ENCODE measurements at places on chromosomes 16 and 17. TPM values are rescaled to one million over a fixed set of nuclear protein-coding genes. Genes with fewer than 3 reads are reported as not detected.

CDK5R1 gene
- total RNA-seq, result 0.59 TPM

MT1M gene
- total RNA-seq, result 8.5 TPM

DNA sequence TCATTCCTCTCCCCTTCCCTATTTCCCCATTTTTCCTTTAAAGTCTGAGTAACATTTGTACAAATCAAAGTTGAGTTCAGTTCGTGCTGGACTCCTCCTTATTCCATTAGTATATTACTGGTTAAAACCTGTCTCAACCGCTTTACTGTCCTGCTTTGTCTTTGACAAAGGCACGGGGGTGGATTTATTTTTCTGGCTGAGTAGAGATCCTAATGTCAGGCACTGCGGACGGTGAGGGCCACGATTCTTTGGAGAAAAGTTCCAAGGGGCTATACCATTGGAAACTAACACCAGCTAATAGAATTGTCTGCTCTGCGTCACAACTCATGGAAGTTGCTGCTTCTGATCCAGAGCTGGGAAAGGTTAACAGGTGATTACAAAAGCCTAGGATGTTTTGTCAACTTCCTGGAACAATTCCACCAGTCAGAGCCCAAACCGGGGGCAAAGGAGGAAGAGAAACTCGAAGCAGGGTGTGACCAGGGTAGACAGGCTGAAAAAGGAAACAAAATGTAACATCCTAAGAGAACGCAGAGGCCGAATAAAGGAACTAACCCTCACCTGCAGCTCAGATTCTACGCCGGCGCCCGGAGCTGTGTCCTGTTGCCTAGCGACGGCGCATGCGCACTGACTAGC lies 12.4 kb downstream of the TAT start:
- H3K27me3 ChIP-seq, result no peaks in the 10 kb centered on the region
- H3K4me3 ChIP-seq, result peak overlapping the region; percentile 78
- H3K36me3 ChIP-seq, result no peaks in the 10 kb centered on the region
- H3K27ac ChIP-seq, result peak overlapping the region; percentile 66

SPN gene
- total RNA-seq, result not detected

KREMEN2 gene
- not detected for total RNA-seq

GRCh38 chr16:81806696-81807095 lies 27.6 kb downstream of the PLCG2 start:
- H3K36me3 ChIP-seq, result no peaks in the 10 kb centered on the region
- H3K27me3 ChIP-seq, result no peaks in the 10 kb centered on the region
- H3K4me1 ChIP-seq, result no peaks in the 10 kb centered on the region
- DNase-seq, result no peak

- peaks cover 10% of the 10 kb centered on the region for H3K4me1 ChIP-seq
- H3K36me3 ChIP-seq, result no peaks in the 10 kb centered on the region
- no peaks in the 10 kb centered on the region for H3K27me3 ChIP-seq
- no peak for DNase-seq
- no peak overlapping the region for H3K27ac ChIP-seq
- H3K4me3 ChIP-seq, result no peak overlapping the region
These were observed 48.2 kb upstream of the FAM20A start for GRCh38 chr17:68649324-68649723.
